ENCODE measurements at places on chromosomes 13 and 19.

- DNase-seq = no peak
These were observed 2.6 kb upstream of the CLC start for GRCh38 chr19:39740395-39740794.

GRCh38 chr19:57560049-57560491 is 407 bp upstream of the ZNF550 start:
- DNase-seq = no peak

- DNase-seq = no peak
These were observed 13.3 kb downstream of the ZC3H4 start for GRCh38 chr19:47100290-47100689.

- DNase-seq = no peak
These were observed 1.0 kb upstream of the KRI1 start for GRCh38 chr19:10566658-10567410.

DNA sequence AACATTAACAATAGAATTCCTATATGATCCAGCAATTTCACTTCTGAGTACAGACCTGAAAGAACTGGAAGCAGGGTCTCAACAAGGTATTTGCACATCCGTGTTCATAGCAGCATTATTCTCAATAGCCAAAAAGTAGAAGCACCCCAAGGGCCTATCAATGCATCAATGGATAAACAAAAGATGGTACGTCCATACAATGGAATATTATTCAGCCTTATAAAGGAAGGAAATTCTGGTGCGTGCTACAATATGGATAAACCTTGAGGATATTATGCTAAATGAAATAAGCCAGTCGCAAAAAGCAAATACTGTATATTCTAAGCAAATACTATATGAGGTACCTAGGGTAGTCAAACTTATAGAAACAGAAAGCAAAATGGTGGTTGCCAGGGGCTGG is 30.8 kb upstream of the CEBPA start:
- no peak for DNase-seq

DNA sequence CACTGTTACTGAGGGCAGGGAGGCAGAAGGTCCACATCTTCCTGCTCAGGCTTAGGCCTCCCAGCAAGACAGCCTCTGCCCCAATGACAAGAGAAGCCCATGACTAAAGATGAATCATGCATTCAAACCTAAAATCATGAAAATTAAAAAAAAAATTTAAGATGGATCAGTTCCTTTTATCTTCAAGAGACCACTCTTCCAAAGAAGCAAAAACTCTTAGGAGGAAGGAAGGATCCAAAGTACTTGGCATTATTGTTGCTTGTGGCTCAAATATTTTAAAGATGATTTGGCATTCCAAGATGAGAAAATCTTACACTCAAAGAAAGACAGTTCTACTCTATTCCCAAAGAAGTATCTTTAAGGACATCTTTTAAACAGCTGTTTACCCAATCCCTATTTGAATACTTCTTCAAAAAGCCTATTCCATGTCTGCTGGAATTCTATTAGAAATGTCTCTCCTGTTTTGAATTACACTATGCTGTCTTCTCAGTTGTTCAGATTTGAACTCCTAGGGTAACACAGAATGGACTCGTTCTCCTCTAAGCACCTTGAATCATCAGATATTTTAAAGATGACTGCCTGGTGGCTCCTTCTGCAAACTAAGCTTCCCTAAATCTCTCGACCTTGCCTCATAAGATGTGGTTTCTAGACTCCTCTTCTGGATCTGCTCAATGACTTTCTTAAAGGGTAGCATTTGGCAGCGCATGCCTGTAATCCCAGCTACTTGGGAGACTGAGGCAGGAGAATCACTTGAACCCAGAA is 7.0 kb downstream of the SERP2 start:
- no peak for DNase-seq

DNA sequence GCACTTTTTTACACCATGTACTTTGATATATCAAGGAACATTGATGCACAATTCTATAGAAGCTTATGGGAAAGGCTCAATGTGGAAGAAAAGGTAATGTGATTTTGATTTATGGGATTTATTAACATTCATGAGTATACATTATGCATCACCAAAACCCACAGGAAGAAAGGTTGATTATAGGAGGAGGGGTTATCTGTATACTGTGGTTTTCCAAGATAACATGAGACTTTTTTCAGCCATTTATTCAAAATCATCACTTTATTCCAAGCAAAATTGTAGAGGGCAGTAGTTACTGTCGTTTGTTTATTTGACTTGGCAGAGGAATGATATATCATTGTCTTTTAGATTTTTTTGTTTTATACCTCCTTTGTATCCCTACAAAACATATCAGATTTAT is 54.9 kb downstream of the WDFY2 start:
- DNase-seq = no peak

DNA sequence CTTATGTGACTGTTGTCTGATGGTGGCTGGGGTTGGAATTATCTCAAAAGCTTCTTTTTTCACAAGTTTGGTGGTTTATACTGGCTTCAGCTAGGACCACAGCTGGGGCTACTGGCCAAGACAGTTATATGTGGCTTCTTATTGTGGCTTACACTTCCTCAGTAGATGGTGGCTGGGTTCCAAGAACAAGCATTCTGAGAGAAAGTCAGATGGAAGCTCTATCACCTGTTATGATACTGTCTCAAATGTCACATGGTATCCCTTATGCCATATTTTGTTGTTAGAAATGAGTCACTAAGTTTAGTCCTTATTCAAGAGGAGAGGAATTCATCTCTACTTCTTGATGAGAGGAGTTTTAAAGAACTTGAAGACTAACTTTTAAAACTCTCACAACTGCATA is 41.6 kb downstream of the NDFIP2 start:
- DNase-seq = no peak

DNA sequence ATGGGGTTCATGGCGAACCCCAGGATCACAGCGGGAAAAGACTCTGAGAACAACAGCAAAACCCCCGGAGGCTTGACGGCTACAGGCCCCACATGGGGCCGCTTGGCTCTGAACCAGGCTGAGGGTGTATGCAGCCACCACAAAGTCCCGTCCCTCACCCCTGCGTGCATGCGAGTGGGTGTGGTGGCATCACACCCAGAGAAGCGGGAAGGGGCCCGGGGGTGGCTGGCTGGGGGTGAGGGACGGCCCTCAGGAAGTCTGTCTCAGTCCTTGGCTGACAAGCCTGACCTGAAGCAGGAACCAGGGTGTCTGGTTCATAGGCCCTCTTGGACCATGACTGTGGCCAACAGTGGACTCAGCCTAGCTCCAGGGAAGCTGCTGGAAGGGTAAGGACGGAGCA is 34.2 kb downstream of the CEBPG start:
- DNase-seq = no peak

DNA sequence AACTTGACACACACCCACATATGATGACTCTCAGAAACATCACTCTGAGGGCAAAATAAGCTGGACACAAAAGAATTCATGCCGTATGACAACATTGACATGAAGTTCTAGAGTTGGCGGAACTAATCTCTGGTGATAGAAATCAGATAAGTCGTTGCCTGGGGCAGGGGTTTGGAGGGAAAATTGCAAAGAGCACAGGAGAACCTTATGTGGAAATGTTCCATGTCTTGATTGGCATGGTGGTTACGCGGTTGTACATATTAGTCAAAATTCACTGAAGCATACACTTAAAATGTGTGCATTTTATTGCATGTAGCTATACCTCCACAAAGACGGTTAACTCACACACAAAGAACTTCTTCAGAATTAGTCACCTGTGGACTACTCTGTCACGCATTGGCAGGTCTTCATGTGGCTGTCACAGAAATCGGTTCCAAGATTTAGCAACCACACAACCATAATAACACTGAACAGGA is 137.8 kb upstream of the GJB6 start:
- DNase-seq = no peak

DNA sequence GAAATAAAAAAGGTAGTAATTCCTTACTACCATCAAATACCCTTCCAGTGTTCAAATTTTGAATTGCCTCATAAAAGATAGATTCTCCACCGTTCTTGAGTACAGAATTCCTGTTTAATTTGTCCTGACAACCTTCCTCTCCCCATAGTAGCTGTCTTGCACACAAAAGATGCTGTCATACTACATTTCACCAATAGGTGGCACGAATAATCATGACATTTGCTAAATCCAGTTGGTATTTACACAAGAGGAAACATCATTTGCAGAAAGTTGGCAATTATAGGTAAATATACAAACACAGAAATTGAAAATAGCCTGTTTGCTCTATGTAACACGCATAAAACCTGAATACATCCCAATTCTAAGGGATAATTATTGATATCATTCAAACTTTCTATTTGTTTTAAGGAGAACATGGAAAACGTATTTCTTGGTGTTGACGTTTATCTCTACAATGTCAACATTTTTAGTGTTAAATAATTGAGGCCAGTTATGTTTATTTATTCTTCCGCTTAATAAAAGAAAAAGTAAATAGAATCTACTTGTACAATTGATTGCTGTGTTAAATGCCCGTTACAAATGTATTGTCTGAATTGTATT is 58.3 kb upstream of the CLDN10 start:
- DNase-seq = no peak

DNA sequence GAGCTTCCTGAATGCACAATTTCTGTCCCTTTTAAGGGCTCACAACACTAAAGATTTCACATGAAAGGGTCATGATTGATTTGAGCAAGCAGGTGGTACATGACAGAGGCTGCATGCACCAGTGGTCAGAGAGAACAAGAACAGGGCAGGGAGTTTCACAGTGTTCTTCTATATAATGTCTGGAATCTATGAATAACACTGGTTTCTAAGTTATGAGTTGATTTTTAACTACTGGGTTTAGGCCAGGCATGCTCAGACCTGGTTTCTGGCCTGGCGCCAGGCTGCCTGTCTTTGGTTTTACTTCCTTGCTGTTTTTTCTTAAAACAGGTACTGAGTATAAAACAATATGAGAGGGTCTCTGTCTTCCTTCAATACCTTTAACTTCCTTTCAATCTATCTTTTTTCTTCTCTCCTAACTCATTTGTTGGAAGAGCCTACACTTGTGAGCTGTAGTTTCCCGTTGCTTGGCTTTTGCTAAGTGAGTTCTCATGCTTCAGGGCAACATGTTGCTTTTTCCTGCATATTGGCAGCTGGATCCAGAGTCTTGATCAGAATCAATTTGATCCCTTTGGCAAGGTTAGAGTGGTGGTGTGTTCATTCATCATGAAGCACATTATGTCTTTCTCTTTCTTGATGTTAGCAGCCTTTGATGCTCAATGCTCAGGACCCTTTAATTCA is 38.5 kb upstream of the FGF14 start:
- DNase-seq = no peak

All from stimulated activated CD4-positive, alpha-beta T cell treated with anti-CD3 and anti-CD28 coated beads, Interleukin-12 subunit alpha, Interleukin-12 subunit beta, amount 100 ng/mL, for 24 hours (primary cell).